Activated CD8-positive, alpha-beta memory T cell treated with anti-CD3 and anti-CD28 coated beads for 48 hours (primary cell): ENCODE measurements at places on chromosomes 13 and 19.

GRCh38 chr19:4577020-4577782 is 17.7 kb upstream of the SEMA6B start:
- no peak for DNase-seq

- DNase-seq = no peak
These were observed 6.0 kb downstream of the KANK2 start for GRCh38 chr19:11191273-11191755.

- no peak for DNase-seq
These were observed 691 bp upstream of the OLFM2 start for GRCh38 chr19:9937001-9937411.

DNA sequence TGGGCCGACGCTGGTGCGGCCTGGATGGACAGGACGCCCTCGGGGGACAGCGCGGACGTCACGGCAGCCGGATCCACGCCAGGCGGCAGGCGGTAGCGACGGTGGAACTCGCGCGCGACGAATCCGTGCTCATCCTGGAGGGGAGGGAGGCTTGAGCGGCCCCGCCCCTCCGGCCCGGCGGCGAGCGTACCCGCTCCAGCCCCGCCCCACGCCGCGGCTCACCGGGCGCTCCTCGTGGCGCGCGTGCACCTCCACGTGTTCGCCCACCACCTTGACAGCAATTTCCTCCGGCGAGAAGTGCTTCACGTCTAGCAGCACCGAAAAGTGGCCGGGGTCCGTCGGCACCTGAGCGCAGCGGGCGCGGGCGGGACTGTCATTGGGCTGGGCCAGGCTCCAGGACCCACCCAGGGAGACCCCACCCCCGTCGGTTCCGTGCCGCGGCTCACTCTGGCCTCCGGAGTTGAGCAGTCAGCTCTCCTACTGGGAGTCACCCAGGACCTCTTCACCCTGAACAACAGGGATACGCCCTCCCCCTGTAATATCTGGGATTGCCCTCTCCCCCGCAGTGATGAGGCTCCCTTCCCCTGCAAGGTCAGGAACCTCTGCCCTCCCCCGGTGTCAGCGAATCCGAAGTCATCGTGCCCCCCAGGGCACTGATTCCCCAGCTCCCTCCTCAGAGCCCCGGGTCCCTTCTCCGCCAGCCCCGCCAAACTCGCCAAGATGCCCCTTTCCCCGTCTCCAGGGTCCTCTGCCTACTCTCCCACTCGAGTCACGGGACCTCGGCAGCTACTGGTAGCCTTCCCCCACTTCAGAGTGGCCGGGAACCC is 1.1 kb downstream of the HSPB6 start:
- no peak for DNase-seq

DNA sequence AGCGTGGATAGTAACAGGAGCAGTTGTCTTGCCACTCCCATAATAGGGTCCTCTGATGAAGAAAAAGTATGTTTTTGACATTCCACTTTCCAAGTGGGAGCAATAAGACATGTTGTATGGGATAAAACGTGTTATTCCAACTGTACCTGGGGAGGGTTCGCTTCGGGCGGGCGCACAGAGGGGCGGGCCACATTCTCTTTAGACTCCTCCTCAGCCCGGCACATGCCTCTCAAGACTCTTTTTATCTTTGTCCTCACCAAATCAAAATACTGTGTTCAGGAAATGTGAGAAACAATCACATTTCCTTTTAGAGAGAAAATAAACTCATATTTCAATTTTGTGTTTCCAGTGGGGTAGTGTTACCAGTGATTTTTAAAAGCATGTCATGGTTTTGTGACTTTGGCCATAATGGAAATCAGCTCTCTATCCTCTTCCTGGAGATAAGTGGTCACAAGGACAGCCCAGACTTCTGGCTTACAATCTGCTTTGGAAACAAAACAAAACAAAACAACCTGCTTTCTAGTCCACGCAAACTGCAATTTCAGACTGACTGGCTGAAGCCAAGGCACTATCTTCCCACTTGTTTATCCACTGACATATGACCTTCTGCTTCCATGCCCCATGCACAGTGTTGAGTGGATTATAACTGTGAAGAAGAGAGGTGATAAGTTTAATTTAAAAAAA is 276.1 kb downstream of the NALCN start:
- DNase-seq = no peak

DNA sequence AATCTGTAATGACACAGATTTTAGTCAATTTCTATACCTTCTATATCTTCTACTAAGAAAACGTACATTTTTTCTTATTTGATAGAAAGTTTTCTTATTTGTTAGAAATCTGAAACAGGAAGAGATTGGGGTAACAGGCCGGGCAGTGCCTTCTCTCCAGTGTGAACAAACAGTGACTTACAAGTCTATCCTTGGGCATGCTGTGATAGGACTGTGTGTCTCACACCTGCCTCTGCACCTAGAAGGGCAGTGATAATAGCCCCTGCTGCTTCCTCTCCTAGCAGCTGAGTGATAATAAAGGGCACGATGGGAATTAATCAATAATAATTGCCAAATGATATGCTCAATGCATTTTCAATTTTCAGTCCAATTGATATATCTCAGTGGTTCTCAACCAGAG is 1.4 kb downstream of the TMEM272 start:
- DNase-seq = no peak

- DNase-seq = no peak
These were observed 4.7 kb upstream of the TLE2 start for GRCh38 chr19:3033595-3034405.

DNA sequence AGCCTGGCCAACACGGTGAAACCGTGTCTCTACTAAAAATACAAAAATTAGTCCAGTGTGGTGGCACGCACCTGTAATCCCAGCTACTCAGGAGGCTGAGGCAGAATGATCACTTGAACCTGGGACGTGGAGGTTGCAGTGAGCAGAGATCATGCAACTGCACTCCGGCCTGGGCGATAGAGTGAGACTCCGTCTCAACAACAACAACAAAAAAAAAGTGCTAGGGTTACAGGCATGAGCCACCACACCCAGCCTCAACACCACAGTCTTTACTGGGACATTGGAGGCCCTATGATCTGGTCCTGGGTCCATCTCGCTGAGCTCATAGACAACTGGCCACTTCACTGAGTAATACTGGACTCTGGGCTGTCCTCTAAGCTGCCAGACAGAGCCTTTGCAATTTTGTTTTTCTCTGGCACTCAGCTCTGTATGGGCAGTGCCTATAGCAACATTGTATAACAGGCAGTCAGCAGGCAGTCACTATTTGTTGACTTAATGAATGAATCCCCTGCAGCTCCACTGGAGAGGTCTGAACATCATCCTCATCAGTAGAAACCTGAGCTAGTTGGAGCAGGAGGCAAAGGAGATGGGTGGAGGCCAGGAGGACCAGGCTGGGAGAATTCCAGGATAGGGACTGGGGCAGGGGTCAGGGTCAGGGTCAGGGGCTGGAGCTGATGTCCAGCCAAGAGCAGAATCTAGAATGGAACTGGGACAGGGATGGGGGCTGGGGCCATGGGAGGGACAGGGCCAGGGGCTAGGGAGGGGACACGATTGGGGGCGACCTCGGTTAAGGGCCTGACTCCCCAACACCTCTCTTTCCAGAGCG is 8.1 kb downstream of the BLOC1S3 start:
- no peak for DNase-seq

DNA sequence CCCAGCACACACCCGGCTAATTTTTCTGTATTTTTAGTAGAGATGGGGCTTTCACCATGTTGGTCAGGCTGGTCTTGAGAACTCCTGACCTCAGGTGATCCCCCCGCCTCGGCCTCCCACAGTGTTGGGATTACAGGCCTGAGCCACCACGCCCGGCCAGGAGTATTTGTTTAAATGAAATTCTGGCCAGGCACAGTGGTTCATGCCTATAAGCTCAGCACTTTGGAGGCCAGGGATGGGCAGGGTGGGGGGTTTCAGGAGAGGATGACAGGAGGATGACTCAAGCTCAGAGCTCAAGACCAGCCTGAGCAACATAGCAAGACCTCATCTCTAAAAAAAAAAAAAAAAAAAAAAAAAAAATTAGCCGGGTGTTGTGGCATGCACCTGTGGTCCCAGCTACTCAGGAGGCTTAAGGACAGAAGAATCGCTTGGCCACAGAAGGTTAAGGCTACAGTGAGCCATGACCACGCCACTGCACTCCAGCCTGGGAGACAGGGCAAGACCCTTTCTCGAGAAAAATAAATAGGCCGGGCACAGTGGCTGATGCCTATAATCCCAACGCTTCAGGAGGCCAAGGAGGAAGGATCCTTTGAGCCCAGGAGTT is 8.2 kb upstream of the DHDH start:
- no peak for DNase-seq

DNA sequence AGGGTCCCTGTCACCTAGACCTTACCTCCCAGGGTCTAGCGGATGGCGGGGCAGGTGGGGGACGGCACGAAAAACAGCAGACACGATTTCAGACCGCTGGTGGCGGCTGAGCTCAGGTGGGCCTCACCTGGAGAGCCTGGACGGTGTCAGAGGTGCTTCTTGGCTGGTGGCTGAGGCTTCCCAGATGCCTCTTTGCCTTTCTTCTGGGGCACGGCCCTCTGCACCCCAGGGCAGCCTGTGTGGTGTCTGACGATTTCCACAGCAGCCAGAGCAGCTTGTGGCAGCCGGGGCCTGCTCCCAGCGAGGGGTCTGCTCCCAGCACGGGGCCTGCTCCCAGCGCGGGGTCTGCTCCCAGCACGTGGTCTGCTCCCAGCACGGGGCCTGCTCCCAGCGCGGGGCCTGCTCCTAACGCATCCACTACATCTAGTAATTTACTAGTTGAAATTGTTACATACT is 66.7 kb downstream of the ATP11A start:
- DNase-seq = no peak

GRCh38 chr19:49152119-49152550 is 3.1 kb downstream of the HRC start:
- DNase-seq = no peak

DNA sequence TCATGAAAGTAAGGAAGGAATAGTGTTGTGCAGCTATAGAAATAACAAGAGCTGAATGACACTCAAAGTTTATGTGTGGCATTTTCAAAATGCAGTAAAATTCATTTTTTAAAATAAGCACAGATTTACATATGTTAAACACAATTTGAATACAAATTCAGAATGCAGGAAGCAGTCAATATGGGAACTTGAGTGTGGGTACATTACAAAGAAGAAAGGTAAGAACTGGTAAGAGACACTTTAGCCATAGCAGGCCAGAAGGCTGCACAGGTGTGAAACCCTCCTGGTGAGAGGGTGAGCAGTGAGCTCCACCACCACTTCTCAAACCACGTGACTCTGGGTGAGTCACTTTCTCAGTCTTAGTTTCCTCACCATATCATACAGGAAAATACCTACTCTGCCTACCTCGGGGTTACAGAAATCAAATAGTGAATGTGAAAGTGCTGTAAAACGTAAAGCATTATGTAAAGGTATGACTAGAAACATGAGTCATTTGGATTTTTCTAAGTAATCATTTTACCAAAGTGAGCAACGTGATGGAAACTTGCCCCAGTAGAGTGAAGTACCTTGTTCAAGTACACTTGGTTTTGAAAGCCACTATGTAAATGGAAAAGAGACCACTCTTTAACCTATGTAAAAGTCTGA is 40.5 kb downstream of the USP12 start:
- DNase-seq = no peak

GRCh38 chr13:35808846-35809245 is 322.3 kb downstream of the DCLK1 start:
- no peak for DNase-seq

DNA sequence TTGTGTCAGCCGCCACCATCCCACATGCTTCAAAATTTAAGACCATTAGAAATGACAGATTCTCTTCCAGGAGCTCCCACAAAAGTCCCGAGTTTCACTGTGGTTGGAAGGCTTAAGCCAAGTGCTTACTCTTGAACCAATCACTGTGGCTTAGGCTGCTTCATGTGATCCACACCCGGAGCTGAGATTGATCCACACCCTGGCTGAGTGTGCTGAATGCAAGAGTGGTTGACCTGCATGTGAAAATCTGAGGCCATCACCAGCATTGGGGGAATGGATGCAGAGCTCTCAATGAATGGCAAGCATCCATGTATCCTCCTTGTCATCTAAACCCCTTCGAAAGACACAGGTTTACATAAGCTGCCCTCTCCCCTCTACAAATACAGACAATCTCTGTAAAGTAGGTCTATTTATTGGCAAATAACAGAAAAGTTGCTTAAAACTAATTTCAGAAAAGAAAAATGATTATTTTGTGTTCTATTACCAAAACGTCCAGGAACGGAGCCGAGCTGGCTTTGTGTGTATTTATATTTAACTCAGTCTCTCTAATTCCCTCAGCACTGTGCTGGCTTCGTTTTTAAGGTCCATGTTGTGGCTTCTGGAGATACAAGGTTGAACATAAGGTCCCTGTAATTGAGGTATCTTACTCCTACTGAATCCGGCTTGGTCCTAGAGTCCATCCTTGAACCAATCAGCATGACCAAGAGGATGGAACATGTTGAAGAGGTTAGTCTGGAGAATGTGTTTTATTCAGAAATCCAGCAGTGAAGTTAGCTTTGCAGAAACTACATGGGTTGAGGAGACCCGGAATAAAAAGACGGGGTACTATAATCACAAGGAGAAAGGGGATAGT is 332.4 kb downstream of the LIG4 start:
- no peak for DNase-seq

DNA sequence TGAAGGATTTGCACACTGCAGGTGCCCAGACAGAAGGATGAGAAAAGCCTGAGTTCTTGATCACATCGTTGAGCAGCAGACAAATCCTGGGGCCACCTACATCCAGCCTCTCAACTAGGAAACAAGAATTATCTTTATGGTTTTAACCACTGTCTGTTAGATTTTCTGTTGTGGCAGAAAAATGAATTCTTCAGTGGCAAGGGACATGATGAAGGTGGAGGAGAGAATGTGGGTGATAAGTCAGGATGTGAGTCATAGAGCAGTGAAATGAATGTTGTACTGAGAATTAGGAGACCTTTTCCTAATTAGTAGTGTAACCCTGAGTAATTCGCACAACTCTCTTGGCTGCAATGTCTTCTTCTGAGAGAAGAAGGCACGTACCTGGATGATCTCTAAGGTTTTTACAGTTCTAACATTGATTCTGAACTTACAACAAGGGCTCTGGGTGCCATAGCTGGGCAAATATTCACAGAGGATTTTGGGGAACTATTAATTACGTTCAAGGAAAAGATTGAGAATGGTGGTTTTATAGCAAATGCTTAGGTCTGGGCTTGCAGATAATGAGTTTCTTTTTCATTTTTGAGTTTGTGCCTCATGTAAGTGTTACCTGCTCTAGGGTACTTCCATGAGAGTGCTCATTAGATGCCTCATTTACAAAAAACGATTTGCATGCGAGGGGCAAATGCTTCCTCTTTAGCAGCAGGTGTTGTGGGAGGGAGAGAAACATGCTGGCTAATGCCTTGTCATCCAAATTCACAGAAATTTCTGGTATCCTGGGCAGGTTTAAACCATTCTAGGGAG is 111.0 kb upstream of the KL start:
- no peak for DNase-seq
